ENCODE measurements at places on chromosomes 6 and 20.

DNA sequence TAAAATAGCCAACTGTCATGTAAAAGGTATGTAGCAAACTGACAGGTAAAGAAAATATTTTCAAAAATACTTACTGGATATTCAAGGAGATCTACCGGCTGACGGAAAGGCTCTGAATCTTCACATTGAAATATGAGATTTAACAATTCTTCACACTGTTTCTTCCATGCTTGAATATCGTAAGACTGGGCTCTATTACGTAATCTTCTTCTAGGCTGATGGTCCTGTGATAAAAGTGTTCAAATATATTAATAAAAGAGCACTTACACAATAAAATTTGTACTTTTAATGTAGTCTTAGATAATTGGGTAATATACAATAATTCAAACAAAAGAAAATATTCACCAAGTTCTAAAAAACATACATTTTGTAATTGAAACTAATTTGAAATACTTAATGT is 87.4 kb downstream of the IRAK1BP1 start:
- DNase-seq, result no peak

GRCh38 chr6:148983966-148984365 is 237.1 kb downstream of the UST start:
- DNase-seq, result no peak

DNA sequence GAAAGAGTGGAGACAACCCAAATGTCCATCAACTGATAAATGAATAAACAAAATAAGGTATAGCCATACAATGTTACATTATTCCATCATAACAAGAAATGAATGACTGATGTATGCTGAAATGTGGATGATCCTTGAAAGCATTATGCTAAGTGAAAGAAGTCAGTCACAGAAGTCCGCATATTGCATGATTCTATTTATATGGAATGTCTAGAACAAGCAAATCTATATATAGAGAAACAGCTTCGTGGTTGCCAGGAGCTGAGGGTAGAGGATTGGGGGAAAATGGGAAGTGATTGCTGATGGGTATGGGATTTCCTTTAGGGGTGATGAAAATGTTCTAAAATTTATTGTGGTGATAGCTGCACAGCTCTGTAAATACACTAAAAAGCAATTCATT is 196.8 kb downstream of the ATXN1 start:
- DNase-seq, result no peak

GRCh38 chr6:37303891-37304503 is 46.1 kb upstream of the TMEM217 start:
- no peak for DNase-seq

DNA sequence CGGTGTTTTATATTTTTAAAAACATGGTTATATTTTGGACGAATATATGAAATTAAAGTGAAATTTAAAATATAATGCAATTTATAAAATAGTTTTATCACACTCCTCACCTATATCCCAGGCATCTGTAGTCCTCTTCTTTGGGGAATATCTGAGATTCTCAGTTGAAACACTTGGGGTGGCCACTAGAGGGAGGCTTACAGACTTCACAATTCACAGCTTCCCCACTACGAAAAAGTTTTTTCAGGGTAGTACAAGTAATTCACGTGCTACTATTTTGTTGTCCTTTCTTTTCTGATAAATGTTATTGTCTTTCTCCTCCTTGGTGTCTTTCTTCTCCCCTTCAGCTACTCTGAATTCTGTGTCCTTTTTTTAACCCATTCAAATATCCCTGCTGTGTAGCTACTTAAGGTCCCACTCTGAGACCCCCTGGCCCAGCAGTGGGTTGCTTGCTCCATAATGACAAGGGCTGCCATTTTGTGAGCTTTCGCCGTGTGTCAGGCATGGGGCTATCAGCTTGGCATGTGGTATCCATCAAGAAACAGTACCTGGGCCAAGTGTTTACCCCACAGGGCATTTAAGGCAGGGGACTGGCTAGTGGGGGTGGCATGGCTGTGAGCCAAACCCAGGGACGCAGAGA is 43.6 kb upstream of the PHACTR3 start:
- DNase-seq, result no peak

- no peak for DNase-seq
Measured at GRCh38 chr6:1001655-1002349, 308.9 kb upstream of the EXOC2 start.

GRCh38 chr6:162671580-162672165 is 55.9 kb downstream of the PRKN start:
- DNase-seq, result no peak

Measured in central memory CD4-positive, alpha-beta T cell (primary cell).